MCF 10A (cell line): ENCODE measurements at places on chromosomes 16 and 17. TPM values are rescaled to one million over a fixed set of nuclear protein-coding genes. Genes with fewer than 3 reads are reported as not detected.

DNA sequence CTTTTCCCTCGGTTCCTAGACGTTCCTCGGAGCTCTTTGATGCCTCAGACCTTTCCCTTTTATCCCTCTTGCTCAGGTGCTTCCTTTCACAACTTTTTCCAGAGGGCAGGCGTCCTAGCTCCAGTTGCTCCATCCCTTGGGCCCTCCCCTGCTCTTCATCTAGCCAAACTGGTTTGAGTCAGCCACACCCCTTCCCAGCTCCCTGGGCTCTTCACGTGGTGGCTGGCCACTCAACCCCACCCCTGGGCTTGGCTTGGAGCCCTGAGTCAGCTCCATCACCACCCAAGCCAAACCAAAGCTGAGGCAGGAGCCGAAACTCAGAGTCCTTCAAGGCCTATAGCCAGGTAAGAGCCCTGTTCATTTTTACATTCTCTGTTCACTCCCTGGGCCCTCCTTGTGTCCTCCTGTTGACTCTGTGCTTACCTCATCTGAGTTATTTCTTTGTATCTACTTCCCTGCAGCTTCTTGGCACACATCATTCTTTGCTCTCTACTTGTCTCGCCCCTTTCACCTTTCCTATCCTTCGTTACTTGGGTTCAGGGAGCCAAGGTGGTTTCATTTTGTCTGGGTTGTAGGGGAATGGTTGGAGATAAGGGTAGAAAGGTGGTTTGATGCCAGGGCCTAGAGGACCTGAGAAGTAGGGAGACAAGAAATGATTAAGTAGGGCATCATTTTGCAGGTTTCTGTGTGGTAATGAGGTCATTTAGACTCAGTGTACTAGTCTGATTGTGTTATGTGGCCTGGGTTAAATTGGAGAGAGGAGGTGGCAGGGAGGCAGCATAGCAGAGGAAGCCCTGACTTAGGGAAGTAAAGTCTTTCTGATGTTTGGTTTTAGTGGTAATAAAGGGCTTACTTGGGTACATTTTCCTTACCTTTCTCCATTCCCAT is 7.6 kb upstream of the PHKG2 start:
- peak; percentile 99 for DNase-seq
- peaks cover 36% of the 10 kb centered on the region for H3K4me1 ChIP-seq
- peak overlapping the region; percentile 85 for H3K27ac ChIP-seq
- peak overlapping the region; percentile 89 for H3K4me3 ChIP-seq
- H3K36me3 ChIP-seq: peaks cover 91% of the 10 kb centered on the region

DNA sequence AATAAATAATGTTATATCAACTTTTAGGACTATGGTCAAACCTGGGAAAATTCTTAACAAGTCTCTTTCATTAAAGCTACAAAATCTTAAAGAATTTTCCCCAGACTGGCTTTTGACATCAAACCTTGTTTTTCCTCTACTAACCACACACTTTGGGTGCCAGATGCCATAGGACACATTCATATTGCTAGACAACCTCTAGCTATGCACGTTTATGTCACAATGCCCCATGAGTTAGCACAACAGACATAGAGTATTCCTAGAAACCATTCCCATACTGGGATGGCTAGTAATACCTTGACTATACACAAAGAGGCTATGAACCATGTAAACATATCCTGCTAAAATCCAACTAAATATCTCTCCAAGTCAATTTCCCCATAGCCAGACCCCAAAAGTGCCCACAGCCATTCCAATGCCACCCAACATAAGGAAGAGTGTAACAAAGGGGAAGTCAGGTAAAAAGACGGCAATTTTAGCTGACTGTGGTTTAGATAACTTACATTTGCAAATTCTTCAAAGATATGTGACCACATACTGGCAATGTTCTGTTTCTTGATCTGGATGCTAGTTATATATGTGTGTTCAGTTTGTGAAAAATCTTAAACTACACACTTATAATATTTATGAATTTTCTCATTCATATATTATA is 23.4 kb downstream of the SMURF2 start:
- peaks cover 29% of the 10 kb centered on the region for H3K4me1 ChIP-seq
- no peak overlapping the region for H3K4me3 ChIP-seq
- peak overlapping the region; percentile 46 for H3K27ac ChIP-seq
- peaks cover 16% of the 10 kb centered on the region for H3K36me3 ChIP-seq

DNA sequence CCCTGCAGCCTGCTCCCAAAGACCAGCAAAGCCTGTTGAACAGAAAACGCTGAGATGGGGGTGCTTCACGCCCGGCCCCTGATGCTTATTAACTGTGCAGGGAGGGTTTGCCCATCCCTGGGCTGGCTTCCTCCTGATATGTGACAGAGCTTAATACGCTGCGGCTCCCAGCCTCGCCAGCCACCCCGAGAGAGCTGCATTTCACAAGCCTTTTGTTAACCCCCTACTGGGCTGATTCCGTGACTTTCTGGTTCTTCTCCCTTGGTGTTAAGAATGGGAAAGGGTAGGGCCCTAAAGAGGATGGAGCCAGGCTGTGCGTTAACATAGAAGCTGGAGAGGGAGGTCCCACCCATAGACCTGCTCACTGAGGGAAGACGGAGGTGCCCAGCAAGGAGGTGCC is 211.8 kb downstream of the ENGASE start:
- no peak overlapping the region for H3K4me3 ChIP-seq
- peaks cover 100% of the 10 kb centered on the region for H3K27me3 ChIP-seq
- DNase-seq: no peak
- no peaks in the 10 kb centered on the region for H3K4me1 ChIP-seq
- no peaks in the 10 kb centered on the region for H3K36me3 ChIP-seq

GRCh38 chr16:68590201-68590994 is 51.3 kb downstream of the ZFP90 start:
- no peak overlapping the region for H3K4me3 ChIP-seq
- H3K27me3 ChIP-seq: no peaks in the 10 kb centered on the region
- peaks cover 6% of the 10 kb centered on the region for H3K4me1 ChIP-seq
- no peaks in the 10 kb centered on the region for H3K36me3 ChIP-seq

DNA sequence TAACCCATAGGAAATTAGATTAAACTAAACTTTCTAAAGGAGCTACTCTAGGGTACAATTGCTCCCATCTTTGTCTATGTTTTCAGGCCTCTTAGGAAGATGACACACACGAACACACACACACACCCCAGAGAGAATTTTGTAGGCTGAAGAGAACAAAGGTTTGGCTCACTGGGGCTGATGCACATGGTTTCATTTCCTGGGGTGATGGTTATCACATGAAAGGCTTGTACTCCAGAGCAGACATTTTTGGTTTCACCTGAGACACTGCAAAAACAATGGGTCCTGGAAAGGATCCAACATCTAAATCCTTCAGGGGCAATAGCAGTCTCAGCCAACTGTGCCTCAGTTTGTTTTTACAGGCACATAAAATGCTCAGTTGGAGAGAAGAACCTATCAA is 62.8 kb downstream of the GRB7 start:
- H3K36me3 ChIP-seq: no peaks in the 10 kb centered on the region
- DNase-seq: peak; percentile 14

DNA sequence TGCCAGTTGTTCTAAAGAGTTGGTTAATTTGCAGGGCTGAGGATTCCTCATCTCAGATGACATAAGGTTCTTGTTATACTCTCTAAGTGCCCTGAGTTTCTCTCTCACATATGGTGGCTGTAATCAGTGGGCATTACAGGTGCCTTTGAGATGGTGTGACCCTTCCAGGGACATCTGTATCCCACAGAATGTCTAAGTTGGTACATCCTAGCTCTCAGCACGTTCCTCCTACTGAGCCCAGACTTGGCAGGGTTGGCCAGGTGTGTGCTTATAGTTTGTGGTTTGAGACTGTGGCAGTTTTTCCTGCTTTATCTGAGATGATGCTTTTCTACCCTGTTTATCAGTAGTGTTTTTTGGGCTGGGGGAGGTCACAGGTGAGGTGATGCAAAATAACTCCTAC is 36.3 kb downstream of the SPECC1 start:
- H3K4me1 ChIP-seq: no peaks in the 10 kb centered on the region
- no peak overlapping the region for H3K4me3 ChIP-seq
- H3K27ac ChIP-seq: no peak overlapping the region
- no peaks in the 10 kb centered on the region for H3K36me3 ChIP-seq
- DNase-seq: no peak
- peaks cover 17% of the 10 kb centered on the region for H3K27me3 ChIP-seq

The PRSS53 gene
- total RNA-seq: 4.4 and 5.5 TPM in 2 replicates

The ACSM2A gene
- not detected in 2 replicates for total RNA-seq

The COX6A2 gene
- total RNA-seq: not detected in 2 replicates

The PCGF2 gene
- total RNA-seq: 32.6 and 39.5 TPM in 2 replicates
